ENCODE measurements at places on chromosomes 1 and 21.

- peaks cover 47% of the 10 kb centered on the region for H3K4me1 ChIP-seq
- H3K4me3 ChIP-seq = no peak overlapping the region
- no peaks in the 10 kb centered on the region for H3K27me3 ChIP-seq
- H3K27ac ChIP-seq = no peak overlapping the region
- DNase-seq = no peak
Measured at GRCh38 chr1:24420547-24420946, 4.9 kb downstream of the NIPAL3 start.

DNA sequence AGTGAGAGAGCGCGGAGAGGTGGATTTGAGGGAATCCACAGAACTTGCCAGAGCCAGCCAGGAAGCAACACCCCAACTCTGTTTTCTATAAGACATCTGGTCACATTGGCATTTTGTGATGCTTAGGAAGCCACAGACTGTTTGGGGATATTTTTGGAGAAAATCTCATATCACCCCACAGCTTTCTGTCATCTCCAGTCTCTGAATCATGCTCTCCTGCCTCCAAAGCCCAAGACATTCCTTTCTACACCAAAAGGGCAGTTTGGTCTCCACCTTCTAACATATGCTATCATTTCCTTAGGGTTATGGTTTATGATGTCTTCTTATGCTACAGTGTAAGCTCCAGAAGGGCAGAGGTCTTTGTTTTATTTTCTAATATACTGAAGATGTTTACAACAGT, 14.4 kb upstream of the BCL10 start:
- DNase-seq = no peak
- no peaks in the 10 kb centered on the region for H3K4me1 ChIP-seq
- no peaks in the 10 kb centered on the region for H3K36me3 ChIP-seq
- H3K4me3 ChIP-seq = no peak overlapping the region
- H3K27ac ChIP-seq = no peak overlapping the region

DNA sequence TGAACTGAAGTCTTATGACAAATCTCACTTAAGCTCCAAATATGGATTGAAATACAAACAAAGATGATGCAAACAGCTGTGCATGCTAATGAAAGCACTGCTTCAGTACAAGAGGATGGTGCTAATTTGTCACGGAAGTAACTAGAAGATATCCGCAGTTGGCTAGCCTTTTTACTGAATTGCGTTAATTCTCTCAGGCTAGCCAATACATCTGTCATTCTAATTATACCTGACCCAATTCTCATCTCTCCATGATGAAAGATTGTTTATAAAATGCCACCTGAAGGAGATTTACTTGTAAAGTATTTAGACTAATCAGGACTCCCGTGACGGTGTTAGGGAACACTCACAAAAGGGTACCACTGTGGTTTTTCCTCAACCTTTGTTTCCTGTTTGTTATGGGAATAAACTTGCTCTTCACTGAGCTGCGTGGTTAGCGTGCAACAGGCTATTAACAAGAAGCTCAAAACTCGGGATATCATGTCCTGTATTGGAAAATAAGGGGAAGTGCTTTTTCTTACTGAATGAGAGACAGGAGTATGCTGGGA, 162.5 kb downstream of the APP start:
- no peaks in the 10 kb centered on the region for H3K27me3 ChIP-seq
- no peaks in the 10 kb centered on the region for H3K36me3 ChIP-seq
- no peaks in the 10 kb centered on the region for H3K4me1 ChIP-seq
- H3K4me3 ChIP-seq = no peak overlapping the region
- no peak overlapping the region for H3K27ac ChIP-seq
- no peak for DNase-seq

- DNase-seq = peak; percentile 22
- H3K4me3 ChIP-seq = no peak overlapping the region
- no peaks in the 10 kb centered on the region for H3K36me3 ChIP-seq
- no peak overlapping the region for H3K27ac ChIP-seq
- H3K27me3 ChIP-seq = peaks cover 52% of the 10 kb centered on the region
Measured at GRCh38 chr1:210250998-210251679, 18.5 kb downstream of the SERTAD4 start.

All from CD4-positive, alpha-beta T cell (primary cell).